ENCODE measurements at places on chromosomes 2 and 18.

- no peak for DNase-seq
These were observed 20.4 kb downstream of the NFATC1 start for GRCh38 chr18:79416022-79416676.

- no peak for DNase-seq
These were observed 9.5 kb downstream of the CEBPZOS start for GRCh38 chr2:37205689-37206341.

GRCh38 chr2:55419233-55419678, 400 bp downstream of the CCDC88A start:
- DNase-seq = no peak

- DNase-seq = peak; percentile 25
These were observed 964.7 kb upstream of the ZEB2 start for GRCh38 chr2:145484448-145485097.

DNA sequence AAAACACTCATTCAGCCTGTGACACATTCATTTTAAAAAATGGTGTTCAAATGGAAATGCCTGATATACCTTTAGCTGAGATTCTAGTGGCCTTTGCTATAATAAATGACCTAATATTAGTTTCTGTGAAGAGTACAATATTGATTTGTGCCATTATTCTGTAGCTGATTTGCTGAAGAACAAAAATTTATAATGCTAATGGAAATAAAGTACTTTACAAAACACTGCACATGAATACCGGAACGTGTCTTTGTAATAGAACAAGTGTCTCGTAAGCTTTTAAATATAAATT, 138.7 kb downstream of the WDR7 start:
- DNase-seq = no peak

- no peak for DNase-seq
These were observed 326.9 kb upstream of the TNP1 start for GRCh38 chr2:217186668-217187159.

GRCh38 chr2:62803961-62804360, 98.4 kb downstream of the EHBP1 start:
- no peak for DNase-seq

- DNase-seq = no peak
These were observed 15.3 kb downstream of the TET3 start for GRCh38 chr2:73999881-74000597.
